AG08395 (cell line): ENCODE measurements at places on chromosomes 12 and 14.

DNA sequence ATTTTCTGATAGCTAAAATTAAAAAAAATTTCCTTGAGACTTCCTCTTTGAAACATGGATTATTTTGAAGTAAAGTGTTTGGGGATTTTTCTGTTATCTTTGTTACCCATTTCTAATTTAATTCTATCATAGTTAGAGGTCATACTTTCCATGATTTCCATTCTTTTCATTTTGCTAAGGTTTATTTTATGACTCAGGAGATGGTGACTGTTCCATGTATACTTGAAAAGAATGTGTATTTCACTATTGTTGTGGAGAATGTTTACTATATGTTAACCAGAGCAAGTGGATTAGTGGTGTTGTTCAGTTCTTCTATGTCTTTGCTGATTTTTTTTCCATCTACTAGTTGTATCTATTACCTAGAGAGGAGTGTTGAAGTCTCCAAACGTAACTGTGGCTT, 250.5 kb upstream of the PELI2 start:
- DNase-seq: no peak

DNA sequence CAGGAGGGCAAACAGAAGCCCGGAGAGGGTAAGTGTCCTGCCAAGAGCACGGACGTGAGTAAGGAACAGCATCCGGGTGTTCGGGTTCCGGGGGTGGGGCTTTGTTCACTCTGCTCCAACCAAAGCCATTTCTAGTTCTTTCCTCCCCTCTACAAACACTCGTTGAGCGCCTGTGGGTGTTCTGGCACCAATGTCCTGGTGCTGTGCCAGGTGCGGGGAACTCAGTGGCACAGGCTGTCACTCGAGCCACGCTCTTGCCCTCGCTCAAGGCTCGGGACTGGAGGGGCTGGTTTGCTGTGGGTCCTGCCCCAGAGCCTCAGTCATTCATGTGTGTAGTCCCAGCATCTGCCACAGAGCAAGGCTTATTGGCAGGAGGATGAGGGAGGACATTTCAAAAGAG, 157.5 kb downstream of the CALM1 start:
- no peak for DNase-seq

GRCh38 chr12:25866586-25867378, 91.7 kb upstream of the RASSF8 start:
- no peak for DNase-seq

- DNase-seq: no peak
Observed at GRCh38 chr12:27583057-27583797, 59.2 kb downstream of the PPFIBP1 start.

DNA sequence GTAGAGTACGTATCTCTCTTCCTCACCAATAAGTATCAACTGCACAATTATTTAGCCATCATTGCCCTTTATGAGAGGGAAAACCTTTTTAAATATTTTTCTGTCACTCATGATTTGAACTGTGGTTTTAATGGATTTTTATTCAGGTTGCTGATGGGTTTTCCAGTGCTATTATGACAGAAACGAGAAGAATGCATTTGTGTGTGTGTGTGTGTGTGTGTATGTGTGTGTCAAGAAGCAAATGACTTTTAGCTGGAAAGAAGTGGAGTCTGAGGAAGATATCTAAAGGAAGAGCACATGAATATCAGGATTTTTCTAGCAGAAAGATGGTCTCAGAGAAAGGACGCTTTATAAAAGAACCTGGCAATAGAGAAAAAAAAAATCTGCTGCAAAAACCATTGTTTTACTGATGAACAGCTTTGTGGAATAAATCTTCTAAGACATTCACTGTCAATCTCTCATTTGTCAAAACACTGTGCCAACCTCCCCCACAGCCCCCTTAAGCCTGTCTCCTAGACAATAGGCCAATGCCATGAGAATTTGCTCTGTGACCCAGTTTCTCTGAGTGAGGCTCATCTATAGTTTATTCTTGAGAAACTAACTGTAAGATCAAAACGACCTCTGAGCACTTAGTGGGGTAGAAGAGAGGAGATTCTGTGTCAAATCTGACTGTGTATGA, 417.7 kb downstream of the FLRT2 start:
- no peak for DNase-seq

DNA sequence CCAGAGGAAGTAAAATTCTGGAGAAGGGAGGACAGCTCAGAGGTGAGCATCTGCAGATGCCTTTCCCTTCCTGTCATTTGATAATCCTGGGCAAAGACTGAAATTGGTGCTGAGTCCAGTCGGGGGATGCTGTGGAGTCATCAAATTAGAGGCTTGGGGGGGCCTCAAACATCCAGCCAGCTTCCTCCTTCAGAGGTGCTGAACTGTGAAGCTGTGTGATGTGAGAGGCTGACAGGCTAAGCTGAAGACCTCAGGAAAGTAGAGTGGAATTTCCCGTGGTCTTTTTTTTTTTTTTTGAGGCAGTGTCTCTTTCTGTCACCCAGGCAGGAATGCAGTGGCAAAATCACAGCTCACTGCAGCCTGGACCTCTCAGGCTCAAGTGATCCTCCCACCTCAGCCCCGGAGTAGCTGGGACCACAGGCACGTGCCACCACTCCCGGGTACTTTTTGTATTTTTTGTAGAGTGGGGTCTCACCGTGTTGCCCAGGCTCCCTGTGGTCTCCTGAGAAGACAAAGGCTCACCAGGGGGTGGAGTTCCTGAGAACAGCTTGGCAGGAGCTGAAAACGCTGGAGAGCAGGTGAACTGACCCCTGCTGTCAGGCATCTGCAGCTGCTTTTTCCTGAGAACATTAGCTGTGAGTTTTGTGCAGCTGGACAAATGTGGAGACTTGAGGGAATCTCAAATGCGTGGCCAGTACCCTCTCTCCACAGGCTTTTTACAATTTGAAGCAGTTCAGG, 6.1 kb upstream of the TCL1B start:
- DNase-seq: no peak
